ENCODE measurements at places on chromosomes 5 and 9.

GRCh38 chr9:112124156-112124555 is 50.9 kb downstream of the SUSD1 start:
- no peak for DNase-seq

GRCh38 chr5:7910738-7911428 is 41.9 kb downstream of the MTRR start:
- DNase-seq: no peak

- DNase-seq: peak; percentile 22
These were observed 12.4 kb downstream of the TNFAIP8 start for GRCh38 chr5:119368238-119368630.

- DNase-seq: no peak
These were observed 10.7 kb downstream of the CARNMT1 start for GRCh38 chr9:75017378-75017777.

- no peak for DNase-seq
These were observed 4.8 kb downstream of the MSX2 start for GRCh38 chr5:174729075-174729680.

GRCh38 chr9:130635721-130636647 is 28.4 kb upstream of the PRDM12 start:
- no peak for DNase-seq

DNA sequence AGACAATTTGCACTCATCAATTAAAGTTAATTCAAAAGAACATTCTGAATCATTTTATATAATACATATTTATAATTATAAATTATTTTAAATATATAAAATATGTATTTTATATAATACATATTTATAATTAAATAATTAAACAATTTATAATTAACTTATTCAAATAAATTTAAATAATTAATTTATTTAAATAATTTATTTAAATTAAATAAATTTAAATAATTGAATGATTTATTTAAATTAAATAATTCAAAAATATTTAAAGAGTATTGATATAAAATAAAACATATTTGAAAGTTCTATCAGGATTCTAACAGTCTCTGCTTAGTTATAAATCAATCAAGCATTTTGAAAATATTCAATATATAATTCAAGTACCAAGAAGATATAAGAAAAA is 775.5 kb upstream of the CTNND2 start:
- DNase-seq: no peak

- no peak for DNase-seq
These were observed 16.6 kb upstream of the FBP2 start for GRCh38 chr9:94610181-94610606.

DNA sequence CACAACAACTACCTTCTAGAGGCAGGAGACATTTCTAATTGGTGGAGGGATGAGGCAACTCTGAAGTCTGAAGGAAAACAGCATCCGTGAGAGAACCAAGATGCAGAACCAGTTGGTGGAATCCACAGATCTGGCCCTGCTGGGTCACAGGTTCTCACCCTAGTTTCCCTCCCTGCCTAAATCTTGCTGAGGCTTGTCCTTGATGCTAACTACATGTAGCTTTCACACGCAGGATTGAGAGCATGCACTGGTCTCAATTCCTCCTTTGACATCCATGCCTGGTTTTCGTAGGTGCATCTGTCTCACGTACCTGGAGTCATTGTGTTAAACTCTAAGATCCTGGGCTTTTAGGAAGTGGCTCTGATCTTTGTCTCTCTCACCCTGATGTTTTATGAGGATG is 9.7 kb upstream of the F2RL1 start:
- DNase-seq: no peak

- no peak for DNase-seq
These were observed 22.5 kb upstream of the CCL21 start for GRCh38 chr9:34732478-34732877.
